ENCODE measurements at places on chromosomes 3 and 15.

DNA sequence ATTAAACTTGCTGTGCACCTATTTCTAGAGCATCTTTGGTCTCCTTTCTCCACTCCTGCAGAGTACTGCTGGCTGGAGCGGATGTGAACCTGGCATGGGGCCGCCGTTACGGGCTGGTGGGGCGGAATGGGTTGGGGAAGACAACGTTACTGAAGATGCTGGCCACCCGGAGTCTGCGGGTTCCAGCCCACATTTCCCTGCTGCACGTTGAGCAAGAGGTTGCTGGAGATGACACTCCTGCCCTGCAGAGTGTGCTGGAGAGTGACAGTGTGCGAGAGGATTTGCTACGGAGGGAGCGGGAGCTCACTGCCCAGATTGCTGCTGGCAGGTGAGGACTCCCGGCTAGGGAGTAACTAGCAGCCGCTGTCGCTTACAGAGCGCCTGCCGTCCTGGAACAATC lies 2.1 kb downstream of the ABCF3 start:
- no peak for DNase-seq

DNA sequence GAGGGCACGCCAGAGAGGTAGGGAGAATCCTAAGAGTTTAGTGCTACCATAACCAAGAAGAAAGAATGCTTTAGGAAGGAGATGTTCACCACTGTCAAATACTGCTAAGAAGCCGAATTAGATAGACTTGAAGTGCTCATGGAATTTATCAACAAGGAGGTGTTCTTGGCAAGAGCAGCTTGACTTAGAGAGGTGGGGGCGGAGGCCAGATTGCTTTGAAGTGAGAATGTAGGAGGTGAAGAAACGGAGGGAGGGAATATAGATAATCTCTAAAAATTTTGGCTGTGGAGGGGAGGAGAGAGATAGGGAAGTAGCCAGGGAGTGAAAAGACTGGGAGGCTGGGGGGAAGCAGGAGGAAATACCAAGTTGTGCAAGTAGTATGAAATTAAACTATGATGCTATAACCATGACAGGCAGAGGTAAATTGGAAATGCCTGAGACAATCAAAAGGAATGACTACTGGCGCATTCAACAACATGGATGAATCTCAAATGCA lies 35.5 kb downstream of the GADL1 start:
- no peak for DNase-seq

DNA sequence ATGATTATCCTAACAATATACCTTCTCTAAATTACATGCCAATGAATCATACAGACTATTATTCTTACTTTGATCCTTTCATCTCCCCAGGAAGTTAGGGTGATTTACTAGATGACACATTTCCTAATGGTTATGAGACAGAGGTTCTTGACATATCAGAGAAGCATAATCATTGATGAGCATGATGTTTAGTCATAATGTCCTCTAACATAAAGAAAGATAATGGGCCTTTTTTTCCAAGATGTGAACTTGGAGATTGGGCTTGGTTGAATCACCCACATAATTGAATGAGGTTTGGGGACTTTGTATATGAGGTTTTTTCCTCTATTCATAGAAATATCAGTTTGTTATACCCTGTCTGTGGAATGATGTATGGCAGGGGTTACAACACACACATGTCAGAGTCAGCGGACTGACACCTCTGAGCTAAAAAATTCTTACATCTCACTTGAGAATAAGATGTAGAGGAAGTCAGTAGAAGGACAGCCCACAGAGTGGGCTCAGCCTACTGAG lies 69.7 kb upstream of the DCBLD2 start:
- no peak for DNase-seq

DNA sequence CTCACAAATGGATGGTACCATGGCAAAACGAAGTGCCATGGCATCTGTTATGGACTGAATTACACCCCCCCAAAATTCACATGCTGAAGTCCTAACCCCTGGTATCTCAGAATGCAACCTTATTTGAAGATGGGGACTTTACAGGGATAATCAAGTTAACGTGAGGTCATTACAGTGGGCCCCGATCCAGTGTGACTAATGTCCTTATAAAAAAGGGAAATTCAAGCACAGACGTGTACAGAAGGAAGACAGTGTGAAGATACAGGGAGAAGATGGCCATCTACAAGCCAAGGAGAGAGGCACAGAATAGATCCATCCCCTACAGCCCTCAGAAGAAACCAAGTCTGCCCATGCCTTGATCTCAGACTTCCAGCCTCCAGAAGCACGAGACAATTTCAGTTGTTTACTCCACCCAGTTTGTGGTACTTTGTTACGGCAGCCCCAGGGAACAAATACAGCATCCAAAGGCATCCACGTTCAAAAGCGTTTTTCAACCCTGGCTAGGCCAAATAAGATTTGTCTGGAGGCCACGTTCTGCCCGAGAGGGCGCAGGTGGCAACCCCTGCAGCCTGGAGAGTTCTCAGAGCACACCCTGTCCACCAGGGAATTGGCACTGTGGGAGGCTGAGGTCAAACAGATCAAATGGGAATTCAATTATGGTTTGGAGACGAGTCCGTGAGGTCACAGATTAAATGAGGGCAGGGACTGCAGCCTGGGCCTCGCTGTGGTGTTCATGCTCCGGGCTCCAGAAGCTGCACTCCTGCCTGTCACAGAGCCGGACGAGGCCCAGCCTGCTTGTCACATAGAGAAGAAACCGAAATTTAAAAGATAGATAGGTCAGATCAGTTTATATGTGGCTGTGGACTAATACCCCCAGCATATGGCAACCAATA lies 494.8 kb downstream of the SHQ1 start:
- DNase-seq: no peak

DNA sequence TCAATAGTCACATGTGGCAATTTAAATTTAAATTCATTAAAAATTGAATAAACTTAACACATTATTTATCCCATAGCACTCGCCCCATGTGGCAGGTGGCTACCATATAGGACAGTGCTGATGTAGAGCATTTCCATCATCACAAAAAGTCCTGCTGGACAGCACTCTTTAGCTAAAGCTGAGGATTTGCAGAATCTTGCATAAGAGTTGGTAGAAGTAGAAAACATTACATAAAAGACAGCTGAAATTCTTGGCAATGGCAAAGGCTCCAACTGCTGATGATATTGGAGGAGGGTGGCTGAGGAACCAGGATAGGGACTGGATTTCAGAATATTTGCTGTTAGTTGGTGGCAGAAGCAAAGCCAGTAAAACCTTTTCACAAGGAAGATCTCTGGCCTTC lies 230.7 kb upstream of the SATB1 start:
- DNase-seq: no peak

- DNase-seq: no peak
These were observed 62.6 kb downstream of the CRTC3 start for GRCh38 chr15:90592131-90592881.

- DNase-seq: no peak
These were observed 1.3 kb downstream of the ATXN7 start for GRCh38 chr3:63864965-63865327.

- no peak for DNase-seq
These were observed 78.8 kb upstream of the UBE2E1 start for GRCh38 chr3:23726811-23727548.

All from activated T-cell treated with anti-CD3 and anti-CD28 coated beads, Interleukin-2, amount 50 U/mL, for 4 hours (primary cell).